Inflammatory macrophage treated with lipopolysaccharide for 4 hours (primary cell): ENCODE measurements at places on chromosomes 11 and 22.

DNA sequence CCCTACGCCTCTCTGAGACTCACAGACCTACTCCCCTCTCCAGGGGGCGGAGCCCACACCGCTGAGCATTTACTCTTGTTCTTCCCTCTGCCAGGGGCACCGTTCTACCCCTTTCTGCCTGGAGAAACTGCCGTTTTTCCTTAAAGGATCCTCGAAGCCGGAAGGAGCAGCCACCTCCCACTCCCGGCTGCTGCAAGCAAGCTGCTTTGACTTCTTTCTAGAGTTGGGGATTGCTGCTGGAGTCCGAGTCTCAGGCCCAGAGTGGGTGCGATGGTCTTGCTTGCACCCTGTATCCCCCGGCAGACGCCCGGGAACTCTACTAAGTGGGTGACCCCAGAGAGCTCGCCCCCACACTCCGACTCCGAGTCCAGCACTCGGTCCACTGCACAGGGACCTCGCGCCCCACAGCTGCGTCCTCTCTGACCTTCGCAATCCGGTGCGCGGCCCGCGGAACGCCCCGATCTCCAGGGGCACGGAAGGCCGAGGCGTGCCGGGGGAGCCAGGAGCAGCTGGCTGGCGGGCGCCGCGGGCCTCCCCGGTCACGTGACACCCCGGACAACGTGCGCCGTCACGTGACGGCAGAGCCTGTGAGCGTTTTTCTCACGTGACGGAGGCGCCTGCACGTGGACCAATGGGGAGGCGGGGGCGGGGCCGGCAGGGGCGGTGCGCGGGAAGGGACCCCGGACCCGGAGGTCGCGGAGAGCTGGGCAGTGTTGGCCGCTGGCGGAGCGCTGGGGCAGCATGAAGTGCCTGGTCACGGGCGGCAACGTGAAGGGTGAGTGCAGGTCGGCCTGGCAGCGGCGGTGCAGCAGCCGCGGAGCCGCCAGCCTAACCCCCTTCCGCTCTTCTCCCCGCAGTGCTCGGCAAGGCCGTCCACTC lies at the start of gene RAD9A:
Gene RAD9A, plus strand, starts transcription at position 683 of the 879 bp plus-strand sequence. Its CDS starts 59 bp downstream, at position 742.
- peak; percentile 96 for DNase-seq

DNA sequence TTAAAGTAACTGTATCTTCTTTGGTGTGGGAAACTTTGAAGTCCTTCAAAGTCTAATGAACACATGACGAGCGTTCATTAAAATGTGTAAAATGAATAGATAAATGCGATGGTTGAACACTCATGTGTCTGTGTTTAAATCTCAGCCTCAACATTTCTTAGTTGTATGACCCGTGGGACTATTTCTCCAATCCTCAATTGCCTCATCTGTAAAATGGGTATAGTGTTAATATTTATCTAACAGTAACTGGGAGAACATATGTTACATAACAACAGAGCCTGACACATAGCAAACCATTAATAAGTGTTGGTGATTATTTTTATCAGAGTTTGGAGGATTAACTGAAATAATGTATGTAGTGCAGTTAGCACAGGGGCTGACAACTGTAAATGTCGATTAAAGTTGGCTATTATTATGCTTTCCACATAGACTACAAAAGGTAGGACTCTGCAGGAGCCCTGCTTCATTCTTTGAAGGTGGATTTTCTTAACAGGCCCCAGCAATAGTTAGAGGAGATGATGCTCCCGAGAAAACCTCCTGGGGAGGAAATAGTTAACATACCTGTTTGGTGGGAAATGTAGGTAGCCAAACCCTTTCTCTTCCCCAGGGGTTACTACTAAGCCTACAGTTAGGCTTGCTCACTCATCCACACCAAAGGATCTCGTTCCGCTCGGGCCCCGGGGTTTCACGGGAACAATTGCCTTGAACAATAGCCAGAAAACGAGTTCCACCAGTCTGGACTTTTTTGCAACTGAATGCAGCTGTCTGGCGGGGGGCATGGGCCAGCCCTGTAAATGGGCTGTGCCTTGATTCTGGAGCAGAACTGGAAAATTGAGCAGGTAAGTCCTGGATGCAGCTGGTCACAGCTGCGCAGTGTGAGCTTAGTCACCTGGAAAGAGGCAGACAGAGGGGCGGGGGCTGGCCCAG lies 133.4 kb downstream of the DBX1 start:
- no peak for DNase-seq

GRCh38 chr11:8775734-8776133 lies 93.1 kb downstream of the RPL27A start:
- DNase-seq: no peak

GRCh38 chr11:15599376-15599775 lies 484.7 kb downstream of the INSC start:
- DNase-seq: no peak

- DNase-seq: no peak
These were observed 45.4 kb downstream of the OR4C46 start for GRCh38 chr11:54558407-54558806.

DNA sequence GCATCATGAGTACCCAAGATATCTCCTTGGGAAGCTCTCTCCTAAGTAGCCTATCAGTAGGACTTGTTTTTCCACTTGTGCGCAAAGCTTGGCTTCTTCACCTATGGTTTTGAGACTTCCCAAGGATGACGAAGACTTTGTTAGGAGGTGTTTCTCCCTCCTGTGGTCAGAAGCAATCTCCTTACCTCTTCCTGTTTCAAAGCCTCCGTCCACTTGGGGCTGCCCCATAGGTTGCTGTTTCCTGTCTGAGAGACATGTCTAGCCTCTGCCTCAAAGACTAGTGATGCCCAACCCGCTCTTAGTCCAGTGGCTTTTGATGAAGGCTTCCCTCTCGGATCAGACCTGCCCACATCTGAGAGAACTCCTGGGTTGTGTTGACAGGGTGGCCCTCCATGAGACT lies 92.9 kb downstream of the TRAF6 start:
- DNase-seq: no peak

GRCh38 chr11:115959081-115959486 lies 454.9 kb upstream of the CADM1 start:
- no peak for DNase-seq

- DNase-seq: no peak
These were observed 122.5 kb downstream of the GALNT18 start for GRCh38 chr11:11499300-11499699.

GRCh38 chr11:36471577-36471976 lies 38.5 kb downstream of the TRAF6 start:
- peak; percentile 20 for DNase-seq

DNA sequence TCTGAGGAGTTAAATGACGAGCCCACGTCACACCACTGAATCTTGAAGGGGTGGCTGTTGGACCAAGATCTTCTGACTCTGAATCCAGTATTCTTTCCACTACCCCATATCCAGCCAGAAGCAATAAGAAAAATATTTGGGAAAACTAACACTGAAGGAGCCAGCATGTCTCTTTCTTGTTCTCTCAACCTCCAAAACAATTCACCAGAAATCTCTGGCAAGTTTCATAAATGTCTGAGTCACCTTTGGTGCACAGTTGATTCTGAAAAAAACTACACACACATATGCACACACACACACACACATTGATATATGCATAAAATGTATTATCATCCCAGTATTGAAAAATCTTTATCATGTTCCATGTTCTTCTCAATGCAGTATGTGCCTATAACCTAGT lies 104.3 kb upstream of the BLID start:
- DNase-seq: no peak

DNA sequence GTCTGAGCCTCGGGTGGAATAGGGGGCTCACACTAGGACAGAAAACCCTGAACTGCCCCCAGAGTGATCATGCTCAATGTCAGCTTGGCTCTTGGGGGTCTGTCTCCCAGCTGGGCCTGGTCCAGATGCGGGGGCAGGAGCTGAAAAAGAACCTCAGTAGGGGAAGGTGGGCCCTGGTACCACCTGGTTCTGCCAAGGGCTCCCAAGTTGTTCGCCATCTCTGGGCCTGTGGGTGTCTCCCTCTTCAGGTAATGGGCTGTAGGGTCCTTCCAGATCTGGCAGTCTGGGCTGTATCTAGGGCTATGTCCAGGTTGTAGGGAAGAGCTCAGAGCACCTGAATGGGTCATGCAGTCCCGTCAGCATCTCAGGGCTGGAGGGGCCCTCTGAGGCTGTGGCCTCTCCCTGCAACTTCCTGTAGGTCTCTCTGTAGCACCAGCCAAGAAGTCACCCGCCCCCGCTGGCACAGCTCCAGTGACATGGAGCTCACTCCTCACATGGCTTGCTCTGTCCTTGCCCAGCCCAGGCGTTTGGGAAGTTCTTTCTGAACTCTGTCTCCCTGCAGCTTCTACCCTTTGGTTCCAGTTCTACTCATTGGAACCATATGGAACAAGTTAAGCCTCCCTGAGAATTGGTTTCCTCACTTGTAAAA lies 33.0 kb upstream of the SOX10 start:
- peak; percentile 78 for DNase-seq

DNA sequence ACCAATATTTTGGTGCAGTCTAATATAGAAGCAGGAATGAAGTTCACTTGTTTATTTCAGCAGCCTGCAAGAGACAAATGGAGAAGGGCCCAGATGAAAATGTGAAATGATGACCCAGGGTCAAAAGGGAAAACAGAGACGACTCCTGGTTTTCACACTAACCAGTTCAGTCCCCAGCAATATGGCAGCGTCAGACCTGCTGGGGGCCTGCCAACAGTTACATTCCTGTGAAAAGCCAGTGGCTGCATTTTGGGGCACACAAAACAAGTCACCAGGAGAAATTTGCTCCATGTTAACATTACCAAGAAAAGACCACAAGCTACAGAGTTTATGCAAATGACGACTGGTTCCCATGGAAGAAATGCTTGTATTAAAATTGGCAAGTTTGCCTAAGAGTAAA lies 80.2 kb downstream of the CCDC34 start:
- DNase-seq: no peak
